HS-27A (cell line): ENCODE measurements at places on chromosomes 4 and X.

DNA sequence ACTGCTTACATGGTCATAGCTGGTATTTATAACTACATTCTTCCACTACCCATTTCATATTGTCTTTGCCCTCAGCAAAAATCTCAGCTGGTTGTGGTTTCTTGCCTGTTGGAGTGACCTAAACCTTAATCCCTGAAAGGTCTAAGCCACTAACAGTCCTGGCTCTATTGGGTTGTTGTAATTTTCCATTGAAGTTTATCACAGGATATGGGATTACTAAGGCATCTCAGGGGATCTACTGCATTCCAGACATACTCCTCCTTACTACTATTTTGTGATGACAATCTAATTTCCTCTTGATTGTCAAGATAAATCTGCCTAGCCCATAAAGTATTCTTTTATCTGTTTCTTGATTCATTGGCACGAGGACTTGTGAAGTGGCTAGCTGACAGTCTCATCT is 6.2 kb upstream of the OSTC start:
- peak; percentile 93 for DNase-seq

DNA sequence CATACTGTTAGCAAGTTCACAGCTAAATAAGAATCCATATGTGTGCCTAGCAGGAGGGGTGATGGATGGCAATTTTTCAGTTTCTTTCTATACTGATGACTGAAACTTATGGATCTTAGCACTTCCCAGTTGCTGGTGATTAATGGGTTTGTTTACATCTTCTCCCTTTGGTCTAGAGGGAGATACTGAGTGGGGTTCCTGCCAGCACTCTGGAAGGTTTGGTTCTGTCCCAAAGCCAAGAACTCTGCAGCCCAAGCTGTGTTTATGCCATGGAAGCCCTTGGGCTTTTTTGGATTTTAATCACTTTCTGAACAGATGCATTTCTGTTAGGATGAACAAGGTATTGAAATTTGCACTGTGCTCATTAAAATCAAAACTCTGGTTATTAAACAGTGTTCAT is 43.5 kb downstream of the DDIT4L start:
- no peak for DNase-seq

DNA sequence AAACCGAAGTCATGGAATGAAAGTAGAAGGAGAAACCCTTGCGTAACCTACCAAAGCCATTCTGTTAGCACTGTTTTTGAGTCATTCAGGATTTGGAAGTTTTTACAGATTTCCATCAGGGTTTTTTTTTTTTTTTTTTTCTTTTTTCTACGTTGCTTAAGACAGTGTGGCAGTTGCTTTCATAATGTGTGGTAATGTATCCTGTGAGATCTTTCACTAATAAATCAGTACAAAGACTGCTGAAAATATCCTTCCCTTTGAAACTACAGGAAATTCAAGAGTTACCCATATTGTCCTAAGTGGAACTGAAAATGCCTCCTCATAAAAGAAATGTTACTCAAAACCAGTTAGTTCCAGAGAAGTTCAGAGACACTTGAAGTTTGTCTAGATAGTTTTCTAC is 137.8 kb downstream of the RAPGEF2 start:
- no peak for DNase-seq

- DNase-seq: no peak
These were observed at the start of gene SHROOM2 for GRCh38 chrX:9785944-9786797. SHROOM2 (plus strand) TSS chrX:9786429; CDS start chrX:9786546, 117 bp downstream.

DNA sequence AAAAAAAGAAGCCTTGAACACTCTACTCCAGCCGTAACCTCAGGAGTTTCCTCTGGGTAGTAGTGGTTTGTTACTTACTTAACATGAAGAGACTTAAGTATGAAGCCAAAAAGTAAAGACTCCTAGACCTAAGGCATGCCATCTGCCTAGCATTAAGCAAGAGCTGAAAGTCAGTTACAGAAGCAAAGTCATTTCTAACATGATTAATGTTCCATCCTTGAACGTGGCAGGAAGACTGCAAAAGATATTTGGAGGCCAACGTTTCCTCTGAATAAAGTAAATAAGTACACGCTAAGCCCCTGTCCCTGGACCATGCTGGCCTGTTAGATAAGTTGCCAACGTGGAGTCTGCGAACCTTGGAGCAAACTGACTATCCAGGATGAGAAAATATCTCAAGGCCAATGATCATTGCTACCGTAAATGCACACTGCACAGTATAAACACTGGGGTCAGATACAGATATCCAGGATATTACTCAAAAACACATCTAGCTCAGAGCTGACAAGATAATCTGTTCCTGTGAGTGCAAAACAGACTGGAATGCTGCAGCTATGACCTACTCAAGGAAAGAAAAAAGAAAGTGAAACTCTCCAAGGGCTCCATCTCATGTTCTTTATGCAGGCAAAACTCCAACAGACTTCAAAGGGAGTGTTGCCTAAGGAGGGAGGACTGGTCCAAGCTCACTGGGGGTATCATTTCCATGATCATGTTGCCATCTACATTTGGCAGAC is 255.8 kb downstream of the COL25A1 start:
- no peak for DNase-seq

GRCh38 chrX:13263560-13264251 is 56.1 kb downstream of the ATXN3L start:
- DNase-seq: no peak

DNA sequence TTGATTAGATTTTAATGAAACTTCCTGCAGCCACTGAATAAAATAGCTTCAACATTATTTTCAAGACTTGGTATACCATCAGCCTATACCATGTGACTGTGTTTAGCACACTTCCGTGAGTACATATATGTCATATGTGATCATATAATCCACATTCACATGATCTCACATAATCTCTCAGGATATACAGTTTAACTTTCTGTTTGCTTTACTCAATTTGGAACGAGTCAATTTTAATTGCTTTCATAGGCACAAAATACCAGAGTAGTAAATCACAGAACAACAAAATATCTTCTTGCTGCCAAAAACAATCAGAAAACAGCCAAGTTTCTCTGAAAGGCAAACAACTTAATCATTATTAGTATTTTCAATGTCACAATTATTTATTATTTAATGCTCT is 731.1 kb upstream of the DIAPH2 start:
- DNase-seq: no peak

- DNase-seq: no peak
These were observed 56.3 kb downstream of the CCDC149 start for GRCh38 chr4:24856586-24856985.

- DNase-seq: no peak
These were observed 3.9 kb downstream of the BMP2K start for GRCh38 chr4:78780093-78780492.

DNA sequence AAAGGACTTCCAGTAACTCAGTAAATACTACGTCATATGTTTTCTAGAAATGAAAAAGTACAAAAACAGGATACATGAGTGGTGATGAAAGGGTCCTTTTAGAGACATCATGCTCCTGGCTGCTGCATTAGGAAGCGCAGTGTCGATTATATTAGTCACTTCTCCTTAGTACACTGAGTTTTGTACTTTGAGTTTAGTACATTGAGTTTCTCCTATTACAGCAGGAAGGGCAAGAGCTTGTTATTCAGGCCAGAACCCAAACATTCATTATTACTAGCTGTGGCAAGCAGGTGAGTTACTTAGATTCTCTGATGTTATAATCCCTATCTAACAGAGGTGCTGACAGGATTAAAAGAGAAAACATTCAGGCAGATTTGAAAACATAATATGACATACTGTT is 21.3 kb downstream of the RPGR start:
- DNase-seq: no peak

DNA sequence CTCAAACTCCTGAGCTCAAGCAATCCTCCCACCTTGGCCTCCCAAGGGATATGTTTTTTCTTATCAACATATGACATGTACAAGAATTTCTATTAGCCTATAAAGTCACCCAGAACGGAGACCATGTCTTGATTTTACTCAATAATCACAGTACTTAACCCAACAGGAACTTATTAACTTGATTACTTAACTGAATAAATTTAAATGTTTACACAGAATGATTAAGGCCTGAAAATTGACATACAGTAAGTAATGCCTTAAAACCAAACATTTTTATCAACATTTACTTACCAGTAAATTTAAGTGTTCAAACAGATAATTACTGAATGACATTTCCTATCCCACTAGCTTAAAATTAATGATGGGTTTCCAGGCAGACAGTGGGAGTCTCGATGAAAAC is 25.4 kb downstream of the EIF4E start:
- no peak for DNase-seq

DNA sequence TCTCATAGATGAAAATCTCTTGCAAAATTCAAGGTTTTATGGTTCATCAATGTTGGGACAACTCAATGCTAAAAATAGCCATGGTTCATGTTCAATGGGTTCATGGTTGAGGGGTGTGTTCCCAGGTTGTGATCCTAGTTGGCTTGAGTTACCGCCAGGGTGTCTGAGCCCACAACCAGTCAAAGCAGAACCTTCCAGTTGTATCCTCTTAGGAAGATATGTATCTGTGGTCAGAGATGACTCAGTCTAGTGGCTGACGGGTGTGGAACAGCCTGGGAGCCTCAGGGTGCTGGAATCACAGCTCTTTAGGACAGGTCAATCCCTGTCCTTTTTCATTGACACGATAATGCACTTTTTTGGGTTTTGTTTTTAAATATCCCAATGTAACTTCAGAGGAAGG is 192.3 kb upstream of the NR3C2 start:
- DNase-seq: peak; percentile 30

DNA sequence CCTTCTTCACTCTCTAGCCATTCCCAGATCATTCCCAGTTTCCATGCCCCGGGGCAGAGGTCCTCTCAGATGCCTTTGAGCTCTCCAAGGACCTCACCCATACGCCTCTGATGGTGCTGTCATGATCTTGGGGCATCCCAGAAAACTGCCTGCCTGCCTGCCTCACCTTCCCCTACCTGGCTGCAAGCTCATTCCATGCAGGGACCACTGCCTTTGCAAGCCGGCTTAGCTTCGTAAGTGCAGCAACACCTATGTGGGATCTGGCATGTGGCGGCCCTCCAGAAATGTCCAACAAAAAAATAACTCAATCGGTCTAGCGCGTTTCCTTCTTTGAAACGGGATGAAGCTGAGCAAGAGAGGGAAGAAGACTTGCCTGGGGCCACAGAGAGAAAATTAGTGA is 53.0 kb downstream of the C4orf50 start:
- no peak for DNase-seq

DNA sequence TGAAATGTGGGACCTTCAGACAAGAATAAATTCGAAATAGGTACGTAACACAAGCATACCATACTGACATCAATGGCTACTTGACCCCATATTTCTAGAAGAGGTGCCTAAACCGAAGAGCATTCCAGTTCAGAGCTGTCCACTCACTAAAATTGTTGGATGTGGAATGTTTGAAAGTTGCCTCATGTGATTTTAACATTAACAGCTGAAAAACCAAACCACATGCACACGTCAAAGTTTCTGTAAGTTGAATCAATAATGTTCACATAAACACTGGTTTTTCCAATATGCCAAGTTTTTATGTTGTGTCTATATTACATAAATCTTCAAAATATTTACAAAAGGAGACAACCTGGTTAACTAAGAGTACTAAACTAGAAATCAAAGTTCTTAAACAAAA is 3.5 kb downstream of the UBE2D3 start:
- no peak for DNase-seq
